H9 (cell line): ENCODE measurements at places on chromosomes 12 and 14.

DNA sequence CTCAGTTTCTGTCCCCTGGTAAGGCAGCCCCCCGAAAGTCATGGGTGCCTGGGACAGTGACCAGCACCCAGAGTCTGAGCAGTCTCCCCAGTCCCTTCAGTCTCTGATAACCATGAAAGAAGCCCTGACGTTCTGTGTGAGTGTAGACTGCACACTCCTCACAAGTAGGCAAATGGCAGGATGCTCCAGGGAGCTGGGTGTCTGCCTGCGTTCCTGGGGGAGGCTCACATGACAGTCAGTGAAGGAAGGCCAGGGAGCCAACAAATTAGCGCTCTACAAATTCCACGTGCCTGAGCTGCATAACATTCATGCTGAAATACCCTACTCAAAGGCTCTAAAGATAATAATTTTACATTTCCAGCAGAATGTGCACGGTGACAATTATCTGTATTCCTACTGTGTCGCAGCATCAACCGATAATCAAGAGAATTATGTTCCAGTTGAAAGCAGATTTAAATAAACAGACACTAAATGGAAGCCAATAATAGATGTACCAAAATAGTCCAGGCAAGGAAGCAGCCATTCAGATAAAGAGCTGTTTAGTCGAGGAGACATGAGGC, 56.3 kb downstream of the ASCL1 start:
- no peak for DNase-seq

- DNase-seq: no peak
These were observed 33.3 kb downstream of the PPP2R3C start for GRCh38 chr14:35088514-35088913.

- peak; percentile 71 for DNase-seq
These were observed 25.9 kb downstream of the SYNDIG1L start for GRCh38 chr14:74400031-74400685.

GRCh38 chr14:67358924-67359774, 455 bp downstream of the ATP6V1D start:
- DNase-seq: no peak

- DNase-seq: peak; percentile 67
These were observed 73.0 kb downstream of the TMEM132D start for GRCh38 chr12:129830796-129831195.

DNA sequence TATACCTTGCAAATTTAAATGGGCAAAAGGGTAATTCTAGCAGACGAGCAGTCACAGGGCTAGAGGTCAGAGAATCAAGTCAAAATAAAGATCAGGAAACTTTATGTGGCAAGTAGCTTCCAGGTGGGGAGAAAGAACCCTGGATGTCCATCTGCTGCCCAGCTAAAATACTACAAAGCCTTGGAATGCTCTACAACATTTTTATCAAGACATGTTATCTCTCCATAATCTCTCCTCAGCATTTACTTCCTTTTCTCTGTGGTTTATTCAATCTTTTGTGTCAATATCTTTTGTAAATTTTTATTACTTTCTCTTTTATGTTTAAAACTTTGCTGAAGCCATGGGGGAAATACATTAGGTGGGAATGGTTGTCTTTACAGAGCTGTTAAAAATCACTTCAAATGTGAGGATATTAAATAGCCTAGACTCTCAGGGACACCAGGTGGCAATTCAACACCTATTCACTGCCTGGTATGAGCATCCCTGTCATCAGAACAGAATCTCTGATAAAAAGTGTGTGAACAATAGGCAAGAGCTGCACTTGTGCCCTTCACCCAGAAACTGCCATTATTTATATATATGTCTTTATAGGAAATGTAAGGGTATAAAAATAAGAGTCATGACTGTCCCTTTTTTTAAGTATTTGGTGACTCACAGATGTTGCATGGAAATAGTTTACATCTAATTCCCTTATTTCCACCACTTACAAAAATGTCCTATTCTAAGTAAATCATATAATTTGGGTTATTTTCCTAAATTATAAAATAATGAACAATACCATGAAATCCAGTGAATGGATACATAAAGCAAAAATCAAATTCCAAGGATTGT, 152.9 kb downstream of the EPS8 start:
- DNase-seq: no peak

DNA sequence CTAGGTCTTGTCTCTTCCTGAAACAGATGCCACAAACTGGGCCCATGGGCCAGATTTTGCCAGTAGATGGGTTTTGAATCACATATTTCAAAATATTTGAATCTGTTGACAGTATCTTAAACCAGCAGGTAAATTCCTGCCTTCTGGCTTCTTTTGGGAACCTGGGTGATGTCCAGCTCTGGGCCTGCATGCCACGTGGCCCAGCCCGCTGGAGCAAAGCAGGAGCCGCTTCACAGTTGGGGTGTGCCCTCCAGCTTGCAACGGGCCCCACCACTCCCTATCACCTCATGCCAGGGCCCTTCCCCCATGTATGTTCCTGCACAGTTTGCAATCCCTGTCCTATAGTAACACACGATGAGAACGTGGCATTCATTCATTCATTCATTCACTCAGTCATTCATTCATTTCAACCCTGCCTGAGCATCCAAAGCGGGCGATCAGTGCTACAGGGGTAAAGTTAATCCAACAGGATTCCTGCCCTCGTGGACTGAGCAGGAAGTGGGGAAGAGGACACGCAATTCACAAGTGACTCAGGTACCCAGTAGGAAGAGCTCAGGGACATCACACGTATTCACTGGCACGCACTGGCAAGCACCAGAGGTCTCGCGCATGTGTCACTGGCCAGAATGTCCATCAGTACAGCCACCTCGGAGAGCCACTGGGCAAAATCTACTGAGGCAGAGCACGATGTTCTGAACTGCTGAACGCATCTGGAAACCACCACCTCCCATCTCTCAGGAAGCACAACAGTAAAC, 27.8 kb downstream of the SCARB1 start:
- DNase-seq: no peak

DNA sequence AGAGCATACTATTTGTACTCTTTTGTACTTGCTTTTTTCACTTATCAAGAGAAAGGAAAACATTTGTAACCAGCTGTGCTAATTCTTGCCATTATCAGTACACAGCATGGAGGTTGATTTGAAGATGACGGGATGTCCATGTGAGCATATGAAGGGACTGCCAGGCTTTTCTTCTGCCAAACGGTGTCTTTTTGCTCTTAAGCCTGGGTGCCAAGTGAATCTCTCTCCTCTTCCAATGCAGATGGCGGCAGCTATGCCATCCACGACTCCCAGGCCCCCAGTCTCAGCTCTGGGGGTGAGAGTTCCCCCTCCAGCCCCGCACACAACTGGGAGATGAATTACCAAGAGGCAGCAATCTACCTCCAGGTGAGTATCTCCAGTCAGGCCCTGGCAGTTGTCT, 38.9 kb downstream of the TPCN1 start:
- DNase-seq: no peak

GRCh38 chr14:100710826-100711462, 15.7 kb upstream of the DLK1 start:
- DNase-seq: no peak

GRCh38 chr12:18967814-18968213, 161.7 kb upstream of the PLEKHA5 start:
- DNase-seq: no peak

DNA sequence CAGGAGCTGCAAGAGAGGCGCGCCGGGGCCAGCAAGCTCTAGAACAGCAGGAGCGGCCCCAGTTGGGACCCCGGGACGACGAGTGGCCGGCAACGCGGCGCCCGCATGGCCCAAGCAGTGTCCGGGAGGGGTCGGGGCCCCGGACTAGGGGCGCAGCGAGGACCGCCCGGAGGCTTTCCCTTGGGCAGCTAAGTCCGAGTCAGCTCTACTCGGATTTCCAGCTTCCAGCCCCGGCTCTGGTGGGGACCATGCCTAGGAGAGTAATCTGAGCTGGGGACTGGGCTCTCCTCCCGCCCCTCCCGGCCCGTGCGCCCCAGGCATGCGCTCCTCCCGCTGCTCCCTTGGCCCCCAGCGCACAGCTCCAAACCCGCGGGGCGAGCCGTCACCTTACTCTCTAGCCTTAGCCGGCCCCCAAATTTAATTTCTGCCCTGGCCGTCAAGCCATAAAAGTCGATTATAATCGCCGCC, 41.6 kb upstream of the CAPRIN2 start:
- DNase-seq: peak; percentile 81

- DNase-seq: no peak
These were observed 215.4 kb upstream of the RTL1 start for GRCh38 chr14:101118746-101119591.

GRCh38 chr14:54706769-54707168, 139.8 kb downstream of the SAMD4A start:
- no peak for DNase-seq

GRCh38 chr14:22797017-22797917, 18.0 kb downstream of the SLC7A7 start:
- DNase-seq: no peak

- DNase-seq: no peak
These were observed 14.7 kb downstream of the PRICKLE1 start for GRCh38 chr12:42574851-42575266.

- DNase-seq: no peak
These were observed 583.4 kb downstream of the VRK1 start for GRCh38 chr14:97380539-97380941.

- DNase-seq: peak; percentile 43
These were observed 728.7 kb upstream of the TMEM132C start for GRCh38 chr12:127538316-127538715.

DNA sequence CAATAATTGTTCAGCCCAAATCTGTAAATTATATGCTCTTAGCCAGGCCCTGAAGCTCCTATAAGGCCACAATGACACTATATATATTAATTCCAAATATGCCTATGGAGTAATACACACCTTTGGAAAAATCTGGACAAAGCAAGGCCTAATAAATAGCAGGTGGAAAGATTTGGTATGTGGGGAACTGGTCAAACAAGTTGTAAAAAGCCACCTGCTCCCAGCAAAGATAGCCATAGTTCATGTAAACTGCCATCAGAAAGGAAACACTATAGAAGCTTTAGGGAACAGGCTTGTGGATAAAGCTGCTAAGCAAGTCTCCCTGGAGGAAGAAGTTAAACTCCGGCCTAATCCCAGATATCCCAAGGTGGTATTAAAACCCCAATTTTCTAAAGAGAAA, 29.7 kb downstream of the PRMT8 start:
- DNase-seq: no peak

GRCh38 chr14:96245710-96246538, 10.1 kb upstream of the BDKRB1 start:
- DNase-seq: no peak

DNA sequence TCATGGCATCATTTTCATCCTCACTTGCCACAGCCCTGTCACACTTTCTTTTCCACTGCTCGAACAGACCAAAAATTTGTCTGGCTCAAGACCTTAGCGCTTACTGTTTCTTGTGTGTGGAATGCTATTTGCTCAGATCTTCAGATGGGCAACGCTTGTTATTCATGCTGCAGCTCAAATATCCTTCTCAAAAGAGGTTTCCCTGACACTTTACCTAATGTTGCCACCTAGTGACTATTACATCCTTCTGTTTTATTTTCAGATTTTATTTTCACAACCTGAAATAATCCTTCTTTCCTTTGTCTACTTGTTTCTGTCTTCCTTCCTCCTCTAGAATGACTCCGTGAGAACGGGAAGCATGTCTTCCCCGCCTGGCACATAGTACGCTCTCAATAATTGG, 5.6 kb downstream of the FBXO33 start:
- DNase-seq: no peak

GRCh38 chr12:56528846-56529245, 7.2 kb downstream of the RBMS2 start:
- DNase-seq: no peak

DNA sequence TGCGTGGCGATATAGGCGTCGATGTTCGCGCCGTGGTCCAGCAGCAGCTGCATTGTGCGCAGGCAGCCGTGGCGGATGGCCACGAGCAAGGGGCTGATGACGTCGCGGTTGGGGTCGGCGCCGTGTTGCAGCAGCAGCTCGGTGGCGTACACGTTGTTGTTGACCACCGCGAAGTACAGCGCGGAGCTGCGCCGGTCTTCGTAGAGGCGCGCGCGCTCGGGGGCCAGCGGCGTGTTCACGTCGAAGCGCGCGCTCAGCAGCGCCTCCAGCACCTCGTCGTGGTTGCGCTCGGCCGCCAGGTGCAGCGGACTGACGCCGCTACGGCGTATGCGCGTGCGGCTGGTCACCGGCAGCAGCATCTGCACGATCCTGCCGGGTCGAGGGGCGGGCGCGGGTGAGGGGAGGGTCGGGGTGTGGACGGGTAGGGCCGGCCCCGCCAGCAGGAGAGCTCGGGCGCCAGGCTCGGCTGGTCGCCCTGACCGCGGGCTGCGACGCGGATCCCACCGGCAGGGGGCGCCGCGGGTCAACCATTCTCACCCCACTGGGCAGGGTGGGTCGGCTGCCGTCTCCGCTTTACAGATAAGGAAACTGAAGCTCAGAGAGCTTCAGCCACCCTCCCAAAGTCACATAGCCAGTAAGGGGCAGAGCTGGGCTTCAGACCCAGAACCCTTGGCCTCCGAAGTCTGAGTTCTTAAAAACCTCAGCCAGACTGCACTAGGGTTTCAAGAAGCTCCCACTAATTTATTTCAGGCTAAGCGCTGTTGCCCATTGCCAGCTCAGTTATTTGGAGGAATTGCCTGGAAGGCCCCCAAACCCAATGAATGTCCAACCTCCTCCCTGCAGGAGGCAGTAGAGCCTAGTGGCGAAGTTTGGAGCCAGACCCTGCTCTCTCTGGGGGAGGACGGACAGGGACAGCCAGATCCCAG, 12.4 kb downstream of the FAM181A start:
- peak; percentile 93 for DNase-seq

- DNase-seq: peak; percentile 40
These were observed 269.3 kb downstream of the DAD1 start for GRCh38 chr14:22319526-22320361.

DNA sequence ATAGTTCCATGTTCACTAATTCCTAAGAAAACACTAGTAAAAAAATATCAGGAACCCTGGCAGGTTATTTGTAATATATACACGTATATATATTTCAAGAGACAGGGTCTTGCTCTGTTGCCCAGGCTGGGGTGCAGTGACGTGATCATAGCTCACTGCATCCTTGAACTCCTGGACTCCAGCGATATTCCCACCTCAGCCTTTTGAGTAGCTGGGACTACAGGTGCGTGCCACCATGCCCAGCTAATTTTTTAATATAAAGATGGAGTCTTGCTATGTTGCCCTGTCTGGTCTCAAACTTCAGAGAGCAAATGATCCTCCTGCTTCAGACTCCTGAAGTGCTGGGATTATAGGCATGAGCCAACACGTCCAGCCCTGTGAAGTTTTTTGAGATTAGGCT, 16.2 kb downstream of the GPRC5A start:
- DNase-seq: no peak
